ENCODE measurements at places on chromosomes 7 and 10. TPM values are rescaled to one million over a fixed set of nuclear protein-coding genes. Genes with fewer than 3 reads are reported as not detected.

Gene NYAP1
- total RNA-seq: 6.7 TPM

DNA sequence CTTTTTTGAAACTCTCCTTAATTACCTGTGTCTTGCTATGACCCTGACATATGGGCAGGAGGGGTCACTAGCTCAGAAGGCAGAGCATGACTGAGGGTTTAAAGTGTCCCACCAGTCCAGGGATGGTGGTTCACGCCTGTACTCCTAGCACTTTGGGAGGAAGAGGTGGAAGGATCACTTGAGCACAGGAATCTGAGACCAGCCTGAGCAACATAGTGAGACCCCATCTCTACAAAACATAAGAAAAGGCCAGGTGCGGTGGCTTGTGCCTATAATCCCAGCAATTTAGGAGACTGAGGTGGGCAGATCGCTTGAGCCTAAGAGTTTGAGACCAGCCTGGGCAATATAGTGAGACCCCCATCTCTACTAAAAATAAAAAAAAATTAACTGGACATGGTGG, 133.8 kb downstream of the TMEM178B start:
- no peaks in the 10 kb centered on the region for H3K36me3 ChIP-seq
- no peaks in the 10 kb centered on the region for H3K4me1 ChIP-seq
- no peak overlapping the region for H3K4me3 ChIP-seq
- H3K27ac ChIP-seq: no peak overlapping the region

Gene CROT
- 0.07 TPM for total RNA-seq

- peak overlapping the region; percentile 2 for H3K27ac ChIP-seq
- no peaks in the 10 kb centered on the region for H3K27me3 ChIP-seq
- peaks cover 34% of the 10 kb centered on the region for H3K4me1 ChIP-seq
- H3K4me3 ChIP-seq: no peak overlapping the region
Observed at GRCh38 chr7:116339564-116339963, 129.2 kb downstream of the TES start.

DNA sequence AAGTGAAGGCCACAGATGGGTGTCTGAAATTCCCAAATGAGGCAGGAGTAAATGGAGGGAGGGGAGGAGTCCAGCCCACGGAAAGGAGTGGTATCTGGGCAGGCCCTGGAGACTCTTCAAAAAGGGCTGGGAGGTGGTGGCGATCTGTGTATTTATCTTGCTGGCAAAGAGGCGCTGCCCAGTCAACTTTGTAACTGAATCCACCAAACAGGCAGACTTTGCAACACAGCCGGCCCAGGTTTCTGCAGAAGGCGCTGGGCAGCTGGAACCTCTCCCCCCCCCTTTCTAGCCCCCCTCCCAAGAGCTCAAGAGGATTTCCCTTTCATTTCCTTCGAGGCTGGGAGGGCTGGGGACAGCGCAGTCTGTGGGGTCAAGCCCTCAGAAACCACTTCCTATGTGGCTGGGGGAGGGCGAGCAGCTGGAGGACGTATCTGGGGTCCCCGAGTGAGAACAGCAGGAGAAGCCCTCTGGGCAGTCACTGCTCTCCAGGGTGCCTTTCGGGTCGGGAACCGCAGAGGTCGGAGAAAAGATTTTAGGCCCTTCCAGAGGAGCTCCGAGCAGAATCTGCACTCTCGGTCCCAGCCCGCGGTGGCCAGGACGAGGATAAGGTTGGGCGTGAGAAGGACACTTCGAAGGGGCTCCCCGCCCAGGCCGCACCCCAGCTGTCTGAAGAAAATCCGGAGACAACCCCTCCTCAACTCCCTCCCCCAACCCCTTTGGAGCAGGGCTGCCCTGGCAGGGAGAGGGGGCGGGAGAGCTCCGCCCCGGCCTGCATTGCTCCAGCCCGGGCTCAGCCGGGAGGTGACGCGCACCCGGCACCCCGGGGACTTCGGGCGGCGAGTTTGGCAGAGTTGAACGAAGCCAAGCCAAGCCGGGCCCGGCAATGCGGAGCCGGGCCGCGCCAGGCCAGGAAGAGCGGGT, 965 bp downstream of the ZCCHC24 start:
- no peak for DNase-seq
- H3K27me3 ChIP-seq: no peaks in the 10 kb centered on the region
- H3K4me1 ChIP-seq: peaks cover 12% of the 10 kb centered on the region
- H3K36me3 ChIP-seq: no peaks in the 10 kb centered on the region

Gene CFAP58
- total RNA-seq: 0.91 TPM

Gene LHFPL3
- not detected for total RNA-seq

Gene ICA1
- total RNA-seq: 16.4 TPM

DNA sequence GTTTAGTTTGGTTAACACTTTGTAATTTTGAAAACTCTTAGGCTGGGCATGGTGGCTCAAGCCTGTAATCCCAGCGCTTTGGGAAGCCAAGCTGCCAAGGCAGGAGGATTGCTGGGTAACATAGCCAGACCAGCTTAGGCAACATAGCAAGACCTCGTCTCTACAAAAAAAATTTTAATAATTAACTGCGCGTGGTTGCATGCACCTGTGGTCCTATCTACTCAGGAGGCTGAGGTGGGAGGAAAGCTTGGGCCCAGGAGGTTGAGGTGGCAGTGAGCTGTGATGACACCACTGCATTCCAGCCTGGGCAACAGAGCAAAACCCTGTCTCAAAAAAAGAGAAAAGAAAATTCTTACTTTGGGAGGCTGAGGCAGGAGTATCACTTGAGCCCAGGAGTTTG, 18.2 kb downstream of the MYOZ1 start:
- H3K4me3 ChIP-seq: no peak overlapping the region
- H3K27ac ChIP-seq: no peak overlapping the region
- H3K27me3 ChIP-seq: no peaks in the 10 kb centered on the region

GRCh38 chr7:68918621-68919020, 679.7 kb upstream of the AUTS2 start:
- DNase-seq: no peak
- H3K4me3 ChIP-seq: no peak overlapping the region
- H3K27ac ChIP-seq: no peak overlapping the region
- no peaks in the 10 kb centered on the region for H3K4me1 ChIP-seq

DNA sequence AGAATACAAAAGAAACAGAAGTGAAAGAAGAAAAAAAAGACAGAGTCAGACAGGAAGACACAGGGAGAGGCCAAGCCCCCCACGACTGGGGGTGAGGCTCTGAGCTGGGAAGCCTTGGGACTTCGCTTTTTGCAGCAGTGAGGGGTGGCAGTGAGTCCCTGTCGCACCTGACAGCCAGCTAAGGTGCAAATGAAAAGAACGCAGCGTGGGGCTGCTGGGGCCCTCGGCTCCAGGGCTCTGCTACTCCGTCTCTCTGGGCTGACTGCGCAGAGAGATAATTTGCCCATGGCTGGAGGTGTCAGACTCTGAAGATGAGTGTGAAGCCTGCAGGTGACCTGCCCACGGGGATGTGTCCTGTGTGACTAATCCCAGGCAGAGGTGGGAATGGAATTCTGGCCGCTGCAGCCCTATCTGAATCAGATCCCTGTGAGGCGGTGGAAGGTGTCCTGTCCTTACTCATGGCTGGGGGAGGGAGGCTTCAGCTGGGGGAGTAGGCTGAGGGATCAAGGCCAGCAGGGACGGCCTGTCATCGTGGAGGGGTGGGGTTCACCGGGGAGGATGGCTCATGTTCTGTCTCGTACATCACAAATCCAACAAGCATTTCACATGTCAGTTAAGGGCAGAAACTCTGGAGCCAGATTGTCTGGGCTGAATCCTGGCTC, 96.4 kb downstream of the SLIT1 start:
- H3K27ac ChIP-seq: no peak overlapping the region
- no peaks in the 10 kb centered on the region for H3K4me1 ChIP-seq
- H3K27me3 ChIP-seq: peaks cover 64% of the 10 kb centered on the region
- H3K36me3 ChIP-seq: no peaks in the 10 kb centered on the region

GRCh38 chr7:42456756-42457276, 219.8 kb upstream of the GLI3 start:
- no peaks in the 10 kb centered on the region for H3K27me3 ChIP-seq
- H3K27ac ChIP-seq: no peak overlapping the region
- no peaks in the 10 kb centered on the region for H3K4me1 ChIP-seq
- no peak for DNase-seq

GRCh38 chr10:89644691-89644966, 413 bp downstream of the PANK1 start:
- no peaks in the 10 kb centered on the region for H3K27me3 ChIP-seq
- peak overlapping the region; percentile 94 for H3K27ac ChIP-seq
- no peaks in the 10 kb centered on the region for H3K36me3 ChIP-seq
- peaks cover 8% of the 10 kb centered on the region for H3K4me1 ChIP-seq
- DNase-seq: no peak

DNA sequence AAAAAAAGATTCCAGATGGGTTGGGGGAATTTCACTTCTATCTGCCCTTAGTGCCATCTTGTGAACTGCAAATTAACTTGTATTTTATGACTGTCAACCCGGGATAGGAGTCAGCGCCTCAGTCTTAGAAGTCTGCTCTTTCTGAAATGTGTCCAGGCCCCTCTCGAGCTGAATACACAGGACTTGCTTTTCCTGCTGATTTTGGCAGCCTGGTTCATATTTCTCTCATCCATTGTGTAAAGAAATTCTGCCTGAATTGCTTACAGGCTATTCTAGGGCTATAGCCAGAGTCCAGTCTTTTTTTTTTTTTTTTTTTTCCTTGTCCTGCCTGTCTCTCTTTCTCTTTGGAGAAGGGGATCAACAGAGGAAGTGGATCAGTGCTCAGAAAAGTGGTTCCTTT, 24.6 kb downstream of the GATA3 start:
- H3K36me3 ChIP-seq: no peaks in the 10 kb centered on the region
- no peaks in the 10 kb centered on the region for H3K27me3 ChIP-seq
- H3K27ac ChIP-seq: no peak overlapping the region
- no peak for DNase-seq
- H3K4me3 ChIP-seq: no peak overlapping the region

GRCh38 chr7:140051820-140052219, 10.9 kb downstream of the PARP12 start:
- no peak for DNase-seq
- no peak overlapping the region for H3K4me3 ChIP-seq

DNA sequence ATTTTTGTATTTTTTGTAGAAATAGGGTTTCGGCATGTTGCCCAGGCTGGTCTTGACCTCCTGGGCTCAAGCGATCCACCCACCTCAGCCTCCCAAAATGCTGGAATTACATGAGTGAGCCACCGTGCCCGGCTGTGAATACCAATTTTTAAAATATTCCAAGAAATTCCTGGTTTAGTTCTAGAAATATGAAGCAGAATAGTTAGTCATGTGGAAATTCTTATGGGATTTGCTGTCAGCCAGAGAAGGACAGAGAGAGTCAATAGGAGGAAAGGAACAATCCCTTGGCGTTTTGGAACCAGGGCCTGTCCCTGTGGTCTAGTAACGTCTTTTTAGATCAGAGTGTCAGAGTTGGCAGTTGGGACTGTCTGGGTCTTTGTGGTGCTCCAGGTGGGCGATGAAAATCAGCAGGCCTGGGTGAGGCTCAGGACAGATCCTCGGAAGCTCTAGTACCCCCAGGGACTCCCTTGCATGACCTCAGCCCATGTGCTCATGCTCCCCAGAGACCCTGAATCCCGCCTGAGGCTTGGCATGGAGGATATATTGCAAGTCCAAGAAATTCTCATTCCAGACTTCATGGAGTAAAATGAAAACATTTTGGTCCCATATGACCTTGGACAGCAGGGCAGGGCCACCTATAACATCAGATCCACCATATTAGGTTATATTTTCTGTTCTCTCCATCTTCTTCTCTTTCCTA, 7.8 kb downstream of the NODAL start:
- no peak overlapping the region for H3K4me3 ChIP-seq
- peaks cover 6% of the 10 kb centered on the region for H3K4me1 ChIP-seq
- H3K27me3 ChIP-seq: no peaks in the 10 kb centered on the region

GRCh38 chr10:43119416-43120115, 18.7 kb upstream of the CSGALNACT2 start:
- H3K4me3 ChIP-seq: no peak overlapping the region
- no peaks in the 10 kb centered on the region for H3K27me3 ChIP-seq
- DNase-seq: no peak
- H3K4me1 ChIP-seq: no peaks in the 10 kb centered on the region
- H3K36me3 ChIP-seq: no peaks in the 10 kb centered on the region

Gene WNT2
- total RNA-seq: 0.12 TPM

GRCh38 chr10:20002657-20003056, 186.4 kb downstream of the PLXDC2 start:
- DNase-seq: no peak
- no peaks in the 10 kb centered on the region for H3K27me3 ChIP-seq
- no peak overlapping the region for H3K27ac ChIP-seq
- H3K36me3 ChIP-seq: no peaks in the 10 kb centered on the region

DNA sequence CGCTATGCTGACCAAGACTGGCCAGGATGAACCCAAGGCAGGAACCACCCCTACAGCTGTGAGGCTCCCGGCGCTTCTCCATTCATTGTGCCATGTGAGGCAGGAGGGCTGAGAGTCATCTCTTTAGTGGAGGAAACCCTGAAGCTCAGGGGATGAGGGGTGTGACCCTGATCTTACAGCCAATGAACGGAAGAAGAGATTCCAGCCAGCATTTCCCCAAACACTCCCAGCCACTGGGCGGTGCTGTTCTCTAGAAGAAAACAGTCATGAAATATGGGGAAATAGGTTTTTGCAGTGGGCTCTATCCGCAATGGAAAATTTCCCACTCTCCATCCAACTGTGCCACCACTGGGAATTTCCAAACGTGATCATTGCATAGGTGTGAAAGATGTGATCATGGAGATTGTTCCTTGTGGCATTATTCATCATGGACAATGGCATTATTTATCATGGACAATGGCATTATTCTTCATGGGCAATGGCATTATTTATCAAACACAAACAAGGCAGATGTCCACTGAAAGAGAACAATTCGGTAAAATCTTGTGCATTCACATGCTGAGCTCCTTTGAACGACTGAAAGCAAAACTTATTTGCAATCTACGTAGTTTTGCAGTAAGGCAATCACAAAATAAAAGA, 14.0 kb upstream of the SLC18A2 start:
- no peak overlapping the region for H3K4me3 ChIP-seq
- peak; percentile 67 for DNase-seq

DNA sequence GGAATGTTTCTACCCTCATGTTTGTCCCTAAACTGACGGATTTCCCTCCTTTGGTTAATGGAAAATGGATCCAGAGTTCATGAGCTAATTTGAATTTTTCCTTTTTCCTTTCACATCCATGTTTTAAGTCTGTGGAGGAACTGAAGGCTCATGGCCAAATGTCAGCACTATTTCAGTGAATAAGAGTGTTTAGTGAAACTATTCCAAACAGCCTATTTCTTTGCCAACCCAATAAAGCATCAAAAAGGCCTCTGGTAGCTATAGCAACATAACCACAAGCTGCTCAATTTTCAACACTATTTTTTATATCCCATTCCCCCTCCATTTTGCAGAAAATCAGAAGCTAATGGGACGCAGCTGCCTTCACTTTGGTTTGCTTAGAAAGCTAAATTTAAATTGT, 1454.1 kb downstream of the GATA3 start:
- H3K36me3 ChIP-seq: no peaks in the 10 kb centered on the region
- no peaks in the 10 kb centered on the region for H3K4me1 ChIP-seq
- no peak overlapping the region for H3K27ac ChIP-seq
- no peak overlapping the region for H3K4me3 ChIP-seq
- DNase-seq: no peak
- H3K27me3 ChIP-seq: no peaks in the 10 kb centered on the region

DNA sequence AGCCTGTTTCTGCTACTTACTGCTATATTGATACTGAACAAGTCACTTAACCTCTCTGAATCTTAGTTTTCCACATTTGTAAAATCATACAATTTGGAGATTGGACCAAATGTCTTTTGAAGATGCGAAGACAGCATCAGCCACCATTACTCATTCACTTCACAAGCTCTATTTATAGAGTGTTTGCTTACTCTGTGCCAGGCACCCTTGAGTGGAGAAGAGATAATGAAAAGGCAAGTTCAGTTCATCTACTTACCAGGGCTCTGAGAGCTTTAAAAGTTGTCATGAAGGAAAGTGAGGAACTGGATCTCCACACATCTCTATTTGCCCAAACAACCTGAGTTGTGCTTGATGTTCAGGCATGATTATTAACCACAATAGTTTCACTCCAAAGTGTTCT, 277.5 kb downstream of the CSTF2T start:
- H3K36me3 ChIP-seq: no peaks in the 10 kb centered on the region
- DNase-seq: no peak
- no peak overlapping the region for H3K27ac ChIP-seq
